ENCODE measurements at places on chromosomes 12 and 14.

GRCh38 chr14:65187421-65188049 lies 85.2 kb upstream of the MAX start:
- DNase-seq: no peak

DNA sequence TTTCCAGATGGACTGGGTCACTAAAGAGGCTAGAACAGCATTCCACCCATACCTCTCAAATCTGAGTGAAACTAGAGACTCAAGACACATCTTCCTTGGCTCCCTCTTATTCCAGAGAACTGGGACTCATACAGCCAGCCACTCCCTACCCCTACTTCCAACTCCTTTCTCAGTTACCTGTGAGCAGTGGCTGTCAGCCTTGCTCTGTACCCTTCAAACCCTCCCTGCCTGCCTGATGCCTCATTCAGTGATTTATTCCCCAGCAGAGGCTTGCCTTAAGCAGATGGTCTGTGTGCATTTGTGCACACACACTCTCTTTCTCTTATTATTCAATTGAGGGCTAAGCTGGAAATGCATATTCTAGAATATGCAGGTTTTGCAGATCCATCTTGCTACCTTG lies 14.6 kb downstream of the GPR84 start:
- no peak for DNase-seq

DNA sequence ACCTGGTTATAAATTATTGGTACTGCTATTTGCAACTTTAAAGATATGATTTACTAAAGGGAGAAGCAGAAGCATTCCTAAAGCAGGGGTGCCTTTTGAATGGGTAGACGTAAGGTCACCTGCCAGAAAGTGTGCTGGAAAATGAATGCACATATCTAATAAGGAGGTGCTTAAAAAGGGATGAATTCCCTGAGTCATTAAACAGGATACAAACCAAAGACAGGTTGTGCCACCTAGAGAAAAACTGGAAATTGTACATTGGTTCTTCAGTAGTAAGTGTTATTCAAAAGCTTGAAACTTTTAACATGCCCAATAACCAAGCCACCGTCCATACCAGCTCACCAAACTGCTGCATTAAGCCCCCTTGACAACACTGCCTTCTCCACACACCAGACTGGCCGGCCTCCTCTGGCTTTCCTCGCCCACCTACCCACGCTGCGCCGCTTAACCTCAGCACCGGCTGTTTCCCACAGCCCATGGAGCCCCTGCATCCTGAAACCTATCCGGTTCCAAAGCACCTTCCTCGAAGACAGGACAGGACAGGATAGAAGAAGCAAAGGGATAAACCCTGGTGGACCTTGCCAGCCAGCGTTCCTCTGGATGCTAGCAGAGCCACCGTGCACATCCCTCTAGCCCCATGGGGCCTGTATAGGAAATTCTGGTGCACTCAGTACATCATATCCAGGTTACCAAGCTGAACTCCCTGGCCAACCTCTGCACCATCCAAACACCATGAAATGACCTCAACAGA lies 201.5 kb upstream of the CAND1 start:
- no peak for DNase-seq

DNA sequence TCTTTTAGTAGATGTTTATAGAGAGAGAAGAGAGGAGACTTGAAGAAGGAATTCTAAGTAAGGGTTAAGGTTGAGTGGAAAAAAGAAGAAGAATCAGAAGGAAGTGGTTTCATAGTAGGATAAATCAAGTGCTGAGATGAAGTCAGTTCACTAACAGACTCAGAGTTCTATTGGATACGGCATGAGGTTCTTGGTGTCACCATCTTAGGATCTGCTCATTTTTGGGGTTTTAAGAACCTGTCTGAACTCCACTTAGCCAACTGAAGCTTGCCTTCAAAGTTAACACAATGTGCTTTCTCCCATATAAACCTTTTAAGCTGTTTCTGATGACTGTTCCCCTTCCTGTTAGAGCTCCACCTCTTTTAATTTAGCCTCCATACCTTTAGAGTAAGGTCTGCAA lies 152.6 kb downstream of the PRKCH start:
- no peak for DNase-seq

DNA sequence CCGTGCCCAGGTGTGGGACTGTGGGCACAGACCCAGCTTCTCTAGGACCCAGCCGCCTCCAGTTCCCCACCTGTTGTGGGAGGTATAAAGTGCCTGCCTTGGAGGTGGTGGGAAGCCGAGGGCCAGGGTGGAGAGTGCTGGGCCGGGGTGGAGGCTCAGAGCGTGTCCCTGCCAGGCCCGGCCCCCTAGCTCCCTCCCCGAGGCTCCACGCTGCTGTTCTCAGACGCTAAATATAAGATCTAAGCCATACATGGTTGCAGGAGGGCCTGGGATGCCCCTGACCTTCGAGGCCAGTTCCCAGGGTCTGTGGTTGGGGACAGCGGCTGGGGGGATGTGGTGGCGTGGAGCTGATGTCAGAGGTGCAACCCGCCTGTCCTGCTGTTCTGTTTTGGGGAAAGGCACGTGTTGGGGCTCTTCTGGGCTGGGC lies 10.8 kb downstream of the INF2 start:
- DNase-seq: no peak

- peak; percentile 98 for DNase-seq
Measured at GRCh38 chr12:57744777-57745484, at the start of gene TSPAN31. TSS of gene TSPAN31 (plus strand) at chr12:57745039. CDS start at chr12:57745155, 116 bp downstream.

GRCh38 chr14:90402016-90402415 lies 5.2 kb downstream of the CALM1 start:
- no peak for DNase-seq

- no peak for DNase-seq
Measured at GRCh38 chr12:7433276-7433822, 10.6 kb downstream of the CD163L1 start.

DNA sequence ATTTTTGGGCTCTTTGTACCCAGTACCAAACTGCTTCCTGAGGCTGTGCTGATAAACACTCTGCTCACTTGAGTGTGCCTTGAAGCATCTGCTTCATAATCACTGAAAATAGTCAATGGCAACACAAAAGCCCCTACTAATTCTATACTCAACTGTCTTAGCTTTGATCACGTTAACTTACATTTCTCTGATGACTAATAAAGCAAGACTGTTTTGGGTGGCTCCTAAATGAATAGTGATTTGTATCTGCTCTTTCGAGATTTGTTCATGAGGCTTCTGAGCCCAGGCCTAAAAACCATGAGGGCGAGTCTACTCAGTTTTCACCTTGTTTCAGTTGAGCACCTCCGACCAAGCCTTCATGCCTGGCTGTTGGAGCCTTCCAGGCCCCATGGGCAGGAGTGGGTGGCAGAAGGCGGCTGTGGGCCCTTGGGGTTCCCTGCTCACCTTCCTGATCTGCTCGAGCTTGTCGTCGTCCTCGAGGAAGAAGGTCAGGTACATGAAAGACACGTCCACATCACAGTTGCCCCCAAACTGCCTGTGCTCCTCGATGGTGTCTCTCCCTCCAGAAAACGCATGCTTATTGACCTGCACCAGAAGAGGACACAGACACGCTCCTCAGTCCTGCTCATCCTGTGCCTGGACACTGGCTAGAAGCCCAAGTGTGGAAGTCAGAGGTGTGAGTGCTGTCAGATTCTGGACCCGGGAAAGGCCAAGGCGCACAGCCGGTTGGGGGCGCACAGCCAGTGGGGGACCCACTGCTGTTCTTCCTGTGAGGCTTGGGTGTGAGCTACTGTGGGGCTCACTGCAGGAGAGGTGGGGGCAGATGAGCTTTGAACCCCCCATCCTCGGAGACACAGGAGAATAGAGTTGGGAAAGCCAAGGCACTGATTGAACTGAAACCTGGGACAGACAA lies 13.7 kb downstream of the SLC25A47 start:
- DNase-seq: peak; percentile 14

DNA sequence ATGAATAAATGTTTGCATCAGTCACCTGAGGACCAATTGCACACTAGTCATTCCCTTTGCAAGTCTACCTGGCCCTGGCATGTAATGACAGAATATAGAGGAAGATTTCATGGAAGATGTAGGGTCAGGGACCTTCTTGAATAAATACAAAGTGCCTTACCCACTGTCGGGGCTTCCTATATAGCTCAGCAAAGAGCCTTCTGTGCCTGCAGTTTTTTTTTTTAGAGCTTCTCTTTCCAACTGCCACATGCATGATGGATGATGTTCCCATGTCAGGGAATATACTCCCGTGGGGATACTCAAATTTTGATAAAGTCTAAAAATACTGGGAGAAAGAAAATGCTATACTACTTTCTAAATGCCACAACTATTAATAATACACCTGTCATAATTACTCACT lies 176.7 kb downstream of the ADCK1 start:
- no peak for DNase-seq

- peak; percentile 9 for DNase-seq
Measured at GRCh38 chr14:63996625-63997220, 143.9 kb downstream of the SYNE2 start.

DNA sequence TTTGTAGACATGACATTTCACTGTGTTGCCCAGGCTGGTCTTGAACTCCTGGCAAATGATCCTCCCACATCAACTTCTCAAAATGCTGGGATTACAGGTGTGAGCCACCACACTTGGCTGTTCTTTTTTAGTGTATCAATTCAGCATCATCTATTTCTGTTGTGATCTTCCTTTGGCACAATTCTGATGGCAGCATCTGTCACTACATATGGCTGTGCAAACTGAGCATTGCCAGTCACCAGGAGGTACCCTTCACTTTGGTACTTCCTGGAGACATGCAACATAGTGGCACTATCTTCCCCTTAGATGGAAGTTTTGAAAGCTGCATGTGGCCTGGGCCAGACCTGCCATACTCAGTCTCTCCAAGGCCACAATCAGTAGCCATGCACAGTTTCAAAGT lies 467.1 kb upstream of the TMPO start:
- no peak for DNase-seq

DNA sequence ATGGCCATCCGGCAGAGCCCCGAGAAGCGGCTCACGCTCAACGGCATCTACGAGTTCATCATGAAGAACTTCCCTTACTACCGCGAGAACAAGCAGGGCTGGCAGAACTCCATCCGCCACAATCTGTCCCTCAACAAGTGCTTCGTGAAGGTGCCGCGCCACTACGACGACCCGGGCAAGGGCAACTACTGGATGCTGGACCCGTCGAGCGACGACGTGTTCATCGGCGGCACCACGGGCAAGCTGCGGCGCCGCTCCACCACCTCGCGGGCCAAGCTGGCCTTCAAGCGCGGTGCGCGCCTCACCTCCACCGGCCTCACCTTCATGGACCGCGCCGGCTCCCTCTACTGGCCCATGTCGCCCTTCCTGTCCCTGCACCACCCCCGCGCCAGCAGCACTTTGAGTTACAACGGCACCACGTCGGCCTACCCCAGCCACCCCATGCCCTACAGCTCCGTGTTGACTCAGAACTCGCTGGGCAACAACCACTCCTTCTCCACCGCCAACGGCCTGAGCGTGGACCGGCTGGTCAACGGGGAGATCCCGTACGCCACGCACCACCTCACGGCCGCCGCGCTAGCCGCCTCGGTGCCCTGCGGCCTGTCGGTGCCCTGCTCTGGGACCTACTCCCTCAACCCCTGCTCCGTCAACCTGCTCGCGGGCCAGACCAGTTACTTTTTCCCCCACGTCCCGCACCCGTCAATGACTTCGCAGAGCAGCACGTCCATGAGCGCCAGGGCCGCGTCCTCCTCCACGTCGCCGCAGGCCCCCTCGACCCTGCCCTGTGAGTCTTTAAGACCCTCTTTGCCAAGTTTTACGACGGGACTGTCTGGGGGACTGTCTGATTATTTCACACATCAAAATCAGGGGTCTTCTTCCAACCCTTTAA lies 1.5 kb downstream of the FOXG1 start:
- no peak for DNase-seq

- DNase-seq: no peak
Measured at GRCh38 chr12:116060764-116061163, 216.7 kb downstream of the MED13L start.

GRCh38 chr12:810671-811415 lies 58.5 kb downstream of the WNK1 start:
- peak; percentile 48 for DNase-seq

DNA sequence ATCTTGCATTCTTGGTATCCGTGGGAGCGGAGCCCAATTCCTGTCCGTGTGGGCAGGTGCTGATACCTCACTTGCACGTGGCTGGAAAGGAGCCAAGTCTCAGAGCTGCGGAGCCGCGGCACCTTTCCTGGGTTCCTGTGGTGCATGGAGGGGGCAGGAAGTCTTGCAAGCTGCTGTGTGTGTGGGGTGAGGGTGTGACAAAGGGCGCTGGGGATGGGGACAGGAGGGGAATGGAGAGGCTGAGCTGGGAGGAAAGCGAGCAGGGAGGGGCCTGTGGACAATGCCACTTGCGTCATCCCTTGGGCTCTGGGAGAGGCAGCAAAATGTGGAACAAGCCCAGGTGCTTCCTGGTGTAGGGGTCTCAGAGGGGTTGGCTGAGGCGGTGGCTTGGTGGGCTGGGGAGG lies 86.7 kb downstream of the CALM1 start:
- DNase-seq: no peak

DNA sequence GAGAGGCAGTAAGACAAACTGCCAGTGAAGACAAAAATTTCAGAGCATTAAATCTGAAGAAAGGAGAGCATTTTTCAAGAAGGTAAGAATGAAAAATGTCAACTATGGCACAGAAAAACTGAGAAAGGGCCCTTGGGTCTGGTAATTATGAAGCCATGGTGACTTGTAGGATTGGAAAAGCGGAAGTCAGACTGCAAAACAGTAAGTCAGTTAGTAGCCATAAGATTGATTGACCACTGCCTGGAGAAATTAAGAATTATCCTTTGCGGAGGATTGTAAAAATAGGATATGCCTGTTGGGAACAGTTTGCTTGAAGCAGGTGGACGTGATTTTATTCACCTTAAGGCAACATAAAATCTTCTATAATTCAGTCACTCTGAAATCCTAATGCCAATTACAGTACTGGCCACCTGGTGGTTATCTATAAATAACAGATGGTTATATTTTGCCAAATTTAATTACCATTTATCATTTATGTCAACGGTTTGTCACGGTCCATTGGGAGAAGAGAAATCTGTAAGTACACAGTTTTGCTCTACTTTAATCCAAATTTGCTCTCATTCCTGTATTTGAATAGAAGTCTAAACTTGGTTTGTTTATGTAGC lies 127.1 kb upstream of the CNTN1 start:
- no peak for DNase-seq

- no peak for DNase-seq
Measured at GRCh38 chr14:52792097-52792415, 649 bp upstream of the GNPNAT1 start.

DNA sequence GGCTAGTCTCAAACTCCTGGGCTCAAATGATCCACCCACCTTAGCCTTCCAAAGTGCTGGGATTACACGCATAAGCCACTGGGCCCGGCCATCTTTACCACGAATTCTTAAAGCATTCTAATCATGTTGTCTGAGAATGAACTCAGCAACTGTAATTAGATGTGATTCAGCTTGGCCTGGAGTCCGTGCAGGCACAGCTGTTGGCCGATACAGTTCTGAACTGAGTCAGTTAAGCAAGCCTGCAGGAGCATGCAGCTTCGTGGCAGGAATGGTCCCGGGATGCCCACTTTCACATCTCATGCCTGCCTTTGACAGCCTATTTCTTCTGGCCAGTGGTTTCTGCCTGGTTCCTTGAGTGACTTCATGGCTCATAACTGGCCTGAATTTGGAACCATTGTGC lies 194.1 kb downstream of the ANO6 start:
- DNase-seq: no peak

DNA sequence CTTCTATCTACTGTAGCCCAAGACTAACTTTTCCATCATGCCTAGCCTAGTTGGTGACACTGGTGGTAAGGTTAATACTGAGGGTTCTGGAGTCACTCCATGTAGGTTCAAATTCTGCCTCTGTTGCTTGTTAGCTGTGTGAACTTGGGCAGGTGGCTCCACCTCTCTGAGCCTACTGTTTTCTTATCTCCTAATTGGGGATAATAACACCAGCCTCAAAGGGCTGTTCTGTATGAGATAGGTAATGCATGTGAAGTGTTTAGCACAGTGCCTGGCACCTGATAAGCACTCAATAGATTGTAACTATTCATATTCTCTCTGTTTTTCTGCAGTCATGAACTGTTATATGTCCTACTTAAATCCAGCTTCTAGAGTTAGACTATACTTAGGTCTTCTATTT lies 17.5 kb upstream of the SPPL3 start:
- DNase-seq: no peak

Data from foreskin melanocyte (primary cell).